Hematopoietic multipotent progenitor cell treated with erythropoietin and hydrocortisone succinate and interleukin-3 and kit ligand, for 8 days (in vitro differentiated cells): ENCODE measurements at places on chromosomes 5 and 9.
A peak's percentile ranks its signal among the peaks of the same experiment; 100 is the strongest.

GRCh38 chr9:78559449-78559885 is 262.5 kb downstream of the PSAT1 start:
- DNase-seq, result no peak

DNA sequence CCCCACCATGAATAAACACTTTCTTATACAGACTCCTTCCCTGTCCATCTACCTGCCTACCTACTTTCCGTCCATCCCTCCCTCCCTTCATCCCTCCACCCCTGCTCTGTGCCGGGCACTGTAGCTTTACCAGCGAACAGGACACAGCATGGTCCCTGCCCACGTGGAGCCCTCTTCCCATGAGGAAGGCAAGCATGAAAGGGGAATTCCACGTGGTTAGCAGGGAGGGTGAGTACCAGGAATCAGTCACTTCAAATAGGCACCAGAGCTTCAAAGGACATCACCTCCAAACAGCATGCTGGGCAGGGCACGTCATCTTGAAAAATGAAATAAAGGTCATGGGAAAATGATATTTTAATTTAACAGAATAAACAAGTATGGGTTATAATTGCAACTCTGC is 35.0 kb upstream of the TDRD7 start:
- DNase-seq, result no peak

DNA sequence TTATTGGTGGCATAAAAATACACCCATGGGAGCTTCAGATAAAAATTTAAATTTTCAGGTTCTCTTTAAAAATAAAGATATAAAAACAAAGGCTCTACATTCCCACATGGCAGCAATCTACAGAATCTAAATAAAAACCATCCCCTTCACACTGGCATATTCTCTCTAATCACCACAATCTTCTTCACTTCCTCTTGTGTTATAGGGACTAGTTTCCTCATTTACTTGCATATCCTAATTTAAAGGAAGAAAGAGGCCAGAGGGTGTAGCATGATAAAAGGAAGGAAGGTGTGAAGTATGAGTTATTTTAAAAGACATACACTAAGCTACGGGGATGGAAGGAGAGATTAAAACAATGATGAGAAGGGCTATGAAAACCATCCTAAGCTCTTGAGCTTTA is 390.5 kb downstream of the ZNF608 start:
- no peak for DNase-seq

GRCh38 chr5:74337984-74338310 is 302.6 kb downstream of the ENC1 start:
- DNase-seq, result no peak

DNA sequence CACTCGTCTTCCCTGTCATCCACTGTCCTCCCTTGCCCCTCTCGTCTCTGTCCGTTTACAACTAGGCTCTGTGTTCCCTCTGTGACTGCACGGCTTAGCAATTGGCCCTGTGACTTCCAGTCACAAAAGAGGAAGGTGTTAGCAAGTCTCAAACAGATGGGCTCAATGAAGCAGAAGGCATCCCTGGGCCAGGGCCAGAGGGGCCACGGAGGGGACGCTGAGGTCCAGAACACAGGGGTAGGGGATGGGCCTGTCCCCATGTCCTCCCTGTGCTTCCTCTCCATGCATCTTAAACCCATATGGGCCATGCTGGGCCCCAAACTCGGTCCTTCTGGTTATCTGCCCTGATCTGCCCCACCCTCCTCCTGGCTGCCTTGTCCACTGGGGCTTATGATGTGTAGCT is at the start of gene CD72:
Gene CD72 (minus strand): TSS at position 89 of the 403 bp plus-strand sequence. CDS start 110 bp downstream, outside the sequence.
- no peak for DNase-seq

- DNase-seq, result no peak
Measured at GRCh38 chr5:66529182-66529581, 67.0 kb upstream of the MAST4 start.

DNA sequence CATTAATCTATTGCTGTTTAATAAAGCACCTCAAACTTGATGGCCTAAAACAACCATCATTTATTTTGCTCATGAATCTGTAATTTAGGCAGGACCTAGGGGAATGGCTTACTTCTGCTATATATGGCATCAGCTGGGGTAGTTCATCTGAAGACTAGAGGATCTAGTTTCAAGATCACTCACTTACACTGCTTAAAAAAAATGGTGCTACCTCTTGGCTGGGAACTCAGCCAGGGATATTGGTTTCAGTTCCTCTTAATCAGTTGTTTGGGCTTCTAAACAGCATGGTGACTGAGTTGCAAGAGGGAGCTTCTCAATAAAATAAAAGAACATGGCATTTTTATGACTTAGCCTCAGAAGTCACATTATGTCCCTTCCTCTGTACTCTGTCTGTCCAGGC is 142.0 kb downstream of the FAM114A2 start:
- peak; percentile 16 for DNase-seq

DNA sequence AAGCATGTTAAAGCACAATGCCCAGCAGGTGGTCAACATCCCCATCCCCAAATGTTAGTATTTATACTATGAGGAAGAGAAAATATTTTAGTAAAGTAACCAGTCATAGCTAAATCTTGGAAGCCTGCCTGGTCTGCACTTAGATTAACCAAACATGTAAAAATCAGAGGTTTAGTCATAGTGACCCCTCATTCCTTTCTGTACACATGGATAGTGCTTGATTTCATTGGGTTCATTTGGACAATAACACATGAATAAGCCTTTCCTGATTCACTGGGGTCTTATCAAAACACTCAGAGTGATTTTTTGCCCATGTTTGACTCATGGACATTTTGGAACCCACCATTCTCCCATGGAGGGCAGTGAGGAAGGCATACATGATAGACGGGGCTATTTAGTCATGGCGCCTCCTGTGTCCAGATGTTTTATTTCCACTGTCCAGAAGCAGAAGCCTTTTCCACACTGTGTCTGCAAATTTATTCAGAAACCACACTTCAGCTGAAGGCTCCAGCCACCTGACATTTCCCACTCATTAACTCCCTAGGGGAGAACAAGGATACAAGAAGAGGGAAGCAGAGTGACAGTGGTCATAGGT is 32.5 kb downstream of the OR1J1 start:
- DNase-seq, result no peak

DNA sequence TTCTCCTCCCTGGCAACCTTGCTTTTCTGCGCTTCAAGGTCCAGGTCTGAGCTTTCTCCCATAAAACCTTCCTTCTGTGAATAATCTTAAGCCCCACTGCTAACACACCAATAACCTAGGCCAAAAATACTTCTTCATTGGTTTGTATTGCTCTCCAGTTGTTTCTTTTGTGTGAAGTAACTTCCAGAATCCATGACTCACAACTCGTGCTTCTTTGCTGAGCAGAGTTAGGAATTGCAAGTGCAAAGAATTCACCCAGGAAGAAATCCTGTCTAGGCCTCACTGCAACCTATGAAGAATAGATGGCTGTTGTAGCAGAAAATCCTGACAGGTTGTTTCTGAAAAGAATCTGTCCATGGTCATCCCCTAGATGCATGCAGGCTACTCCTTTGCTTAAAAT is 295.7 kb downstream of the MED10 start:
- DNase-seq, result no peak

DNA sequence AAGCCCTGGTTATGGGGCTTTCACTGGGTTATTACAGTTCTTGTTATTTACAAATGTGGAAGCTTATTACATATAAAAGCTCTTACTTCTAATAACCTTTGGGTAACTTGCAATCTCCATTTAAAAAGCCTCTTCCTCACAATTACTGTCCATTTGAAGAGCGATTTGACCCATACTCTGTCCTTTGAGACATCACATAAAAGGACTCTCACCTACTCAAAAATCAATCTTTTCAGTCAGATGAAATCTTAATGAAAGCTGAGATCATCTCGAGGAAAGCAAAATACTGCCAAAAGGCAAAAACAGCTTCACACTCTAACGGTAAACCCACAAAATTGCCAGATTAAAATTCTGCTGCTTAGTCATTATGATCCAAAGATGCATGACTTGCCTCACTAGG is 29.8 kb downstream of the ELAVL2 start:
- DNase-seq, result no peak

GRCh38 chr5:428219-428618 is 14.8 kb upstream of the EXOC3 start:
- DNase-seq, result no peak

DNA sequence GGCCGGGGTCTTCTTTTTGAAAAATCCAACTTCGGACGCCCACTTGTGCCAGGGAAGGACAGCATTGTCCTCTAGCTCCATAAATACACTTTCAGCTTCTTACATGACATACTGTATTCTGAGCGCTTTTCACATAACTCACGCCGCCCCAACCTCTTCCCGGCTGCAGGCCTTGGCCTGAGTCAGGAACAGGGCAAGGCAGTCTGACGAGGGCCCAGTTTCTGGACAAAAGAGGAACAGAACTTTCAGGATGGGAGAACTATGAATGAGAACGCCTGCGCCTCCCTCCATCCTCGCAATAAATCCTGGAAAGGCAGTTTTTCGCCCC is 650 bp downstream of the DCTN4 start:
- DNase-seq, result no peak

DNA sequence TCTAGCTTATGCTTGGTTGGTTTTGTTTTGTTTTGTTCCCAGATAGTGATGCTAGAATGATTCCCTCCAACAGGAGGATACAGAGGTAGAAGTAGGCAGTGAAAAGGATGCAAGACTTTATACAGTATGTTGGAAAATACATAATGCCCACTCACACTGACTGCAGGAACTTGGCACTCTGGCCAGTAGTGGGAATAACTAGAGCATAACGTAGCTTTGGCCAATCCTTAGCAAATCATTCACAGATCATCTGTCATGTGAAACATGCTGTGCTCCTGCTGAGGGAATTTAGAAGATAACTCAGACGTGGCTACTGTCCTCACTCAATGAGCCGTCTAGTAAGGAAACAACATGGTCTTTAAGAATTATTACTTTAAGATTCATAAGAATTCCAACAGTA is 13.5 kb downstream of the CFAP90 start:
- DNase-seq, result no peak

DNA sequence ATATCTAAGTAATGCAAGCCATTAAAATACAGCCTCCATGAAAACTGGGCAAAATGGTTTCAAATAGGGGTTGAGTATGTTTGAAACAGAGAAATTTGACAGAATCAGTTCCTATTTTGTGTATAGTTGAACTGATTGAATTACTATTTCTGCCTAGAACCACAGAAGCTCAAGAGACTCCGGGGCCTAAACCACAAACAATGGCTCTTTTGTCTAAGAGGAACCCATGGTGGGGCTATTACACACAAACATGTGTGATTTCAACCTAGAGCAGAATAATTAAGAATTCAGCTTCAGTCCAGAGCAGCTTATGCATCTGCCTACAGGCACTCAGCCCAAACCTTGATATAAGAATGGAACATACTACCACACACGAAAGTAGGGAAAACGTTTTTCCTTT is 171.2 kb upstream of the MPDZ start:
- no peak for DNase-seq

DNA sequence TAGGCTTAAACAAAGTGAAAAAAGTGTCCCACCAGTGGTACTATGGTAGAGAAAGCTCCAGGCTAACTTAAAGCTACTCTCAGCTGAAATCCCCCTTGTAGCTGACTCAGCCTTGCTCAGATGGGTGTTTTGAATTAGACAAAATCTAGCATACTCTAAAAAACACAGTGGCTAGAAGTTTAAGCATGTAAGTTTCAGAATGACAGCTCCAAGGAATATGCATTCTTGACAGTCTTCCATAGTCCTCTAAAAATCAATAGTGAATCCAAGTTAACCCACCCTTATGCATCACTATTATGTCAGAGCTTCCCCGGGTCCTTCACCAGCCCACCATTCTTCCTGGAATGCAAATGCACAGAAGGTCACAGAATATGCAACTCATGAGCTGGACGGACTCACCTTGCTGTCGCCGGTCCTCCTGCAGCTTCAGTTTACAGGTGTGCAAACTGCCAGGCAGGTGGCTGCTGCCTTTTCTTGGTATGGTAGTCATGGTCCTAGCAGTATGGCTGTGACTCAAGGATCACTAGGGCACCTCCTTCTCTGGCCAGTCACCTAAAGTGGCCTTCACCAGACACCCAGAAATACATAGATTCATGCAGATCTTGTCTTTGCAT is 668 bp downstream of the RANBP3L start:
- DNase-seq, result no peak

DNA sequence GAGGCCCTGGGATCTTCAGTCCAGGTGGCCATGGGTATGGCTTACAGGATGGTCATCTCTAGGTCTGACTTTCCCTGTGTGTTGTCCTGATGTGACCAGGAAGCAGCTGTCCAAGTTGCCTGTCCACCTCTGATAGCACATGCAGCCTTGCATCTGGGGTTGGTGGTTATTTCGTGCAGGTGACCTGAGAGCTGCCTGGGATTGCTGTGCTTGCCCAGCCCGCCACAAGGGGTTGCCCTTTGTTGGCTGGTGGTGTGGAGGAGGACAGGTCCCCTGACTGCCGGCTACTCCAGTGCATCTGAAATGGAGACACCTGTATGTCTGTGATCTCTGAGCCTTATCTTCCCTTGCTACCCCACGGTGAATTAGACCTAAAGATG is 212.6 kb downstream of the ARHGAP26 start:
- DNase-seq, result no peak

- no peak for DNase-seq
Measured at GRCh38 chr9:99690573-99690972, 131.1 kb upstream of the NR4A3 start.

GRCh38 chr5:134097211-134097749 is 17.2 kb upstream of the TCF7 start:
- no peak for DNase-seq

DNA sequence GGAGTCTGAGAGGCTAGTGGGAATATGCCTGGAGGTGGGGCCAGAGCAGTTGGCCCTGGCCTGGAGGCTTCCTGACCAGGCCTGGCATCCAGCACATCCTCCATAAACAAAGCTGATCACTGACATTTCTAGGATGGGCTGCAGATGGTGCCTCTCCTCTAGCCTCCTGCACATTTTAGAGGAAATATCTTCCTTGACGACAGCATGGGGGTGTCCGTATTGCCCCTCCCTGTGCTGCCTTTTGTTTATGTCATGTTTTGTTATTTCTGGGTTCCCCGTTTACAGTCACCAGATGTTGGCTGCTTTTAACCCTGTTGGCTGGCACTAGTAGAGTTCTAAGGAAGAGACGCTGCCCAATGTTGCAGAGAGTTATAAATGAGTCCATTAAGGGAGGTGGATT is 148.5 kb downstream of the PHF2 start:
- DNase-seq, result no peak

DNA sequence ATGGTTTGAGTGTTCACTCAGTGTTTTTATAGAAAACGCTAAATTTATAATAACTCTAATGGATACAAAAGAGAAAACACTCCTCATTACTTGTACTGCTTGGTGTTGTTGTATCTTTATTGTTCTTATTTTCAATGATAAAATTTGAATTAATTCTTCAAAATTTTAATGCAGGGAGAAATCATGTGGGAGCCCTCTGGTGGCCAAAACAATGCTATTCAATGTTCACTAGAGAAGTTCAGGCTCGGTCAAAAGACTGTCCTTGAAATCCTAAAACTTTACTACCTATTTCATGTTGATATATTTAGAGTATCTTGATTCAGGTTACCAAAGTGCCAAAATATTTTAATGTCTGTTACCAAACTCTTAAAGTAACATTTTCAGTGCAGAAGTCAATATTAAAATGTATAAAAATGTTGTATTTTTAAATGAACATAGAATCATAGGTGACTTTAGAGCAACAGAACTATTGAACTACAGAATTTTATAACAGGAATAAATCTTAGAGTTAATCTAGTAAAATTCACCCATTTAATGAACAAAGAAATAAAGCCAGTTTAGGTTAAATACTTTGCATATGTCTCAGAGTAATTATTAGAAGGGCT is 1259.8 kb downstream of the PTPRD start:
- peak; percentile 4 for DNase-seq
